NCI-H526 (cell line): ENCODE measurements at places on chromosomes 6 and 20.
A peak's percentile ranks its signal among the peaks of the same experiment; 100 is the strongest.

DNA sequence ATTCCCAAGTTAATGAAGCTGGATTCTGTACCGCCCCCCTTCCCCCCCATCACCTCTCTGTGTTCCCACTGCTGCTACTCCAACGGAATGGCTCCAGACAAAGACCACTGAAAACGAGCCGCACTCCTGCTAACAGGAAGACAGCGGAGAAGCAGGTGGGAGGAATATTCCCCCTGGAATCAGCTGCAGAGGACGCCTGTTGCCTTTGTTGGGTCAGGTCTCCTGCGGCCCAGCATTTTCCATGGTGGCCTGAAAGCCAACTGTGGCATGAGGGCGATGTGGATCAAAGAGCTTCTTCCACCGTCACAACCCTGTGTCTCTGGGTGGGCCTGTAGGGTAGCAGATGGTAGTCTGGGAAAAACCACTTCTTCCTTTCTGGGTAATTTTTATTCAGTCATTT, 16.8 kb downstream of the AAR2 start:
- DNase-seq: no peak

DNA sequence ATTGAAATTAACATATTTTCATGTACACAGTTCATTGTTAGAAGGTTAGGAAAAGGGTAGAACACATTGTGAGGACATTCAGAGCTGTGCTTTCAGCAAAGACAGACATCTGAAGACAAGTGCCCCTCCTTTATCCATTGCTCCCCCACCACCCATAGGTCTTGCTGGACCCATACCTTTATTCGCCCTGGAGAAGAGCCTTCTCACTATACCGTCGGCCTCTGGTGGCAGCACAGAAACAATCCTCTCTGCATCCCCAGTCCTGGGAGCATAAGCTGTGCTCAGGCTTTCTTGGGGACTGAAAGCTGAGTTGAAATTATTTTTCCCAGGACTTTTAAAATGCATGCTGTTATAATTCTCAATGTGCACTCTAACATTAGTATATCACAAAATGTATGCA, 372.3 kb downstream of the EPHA7 start:
- no peak for DNase-seq

- DNase-seq: no peak
Measured at GRCh38 chr20:20755674-20756319, 43.4 kb upstream of the RALGAPA2 start.

- DNase-seq: no peak
Measured at GRCh38 chr6:79208816-79209215, 25.7 kb downstream of the HMGN3 start.

- no peak for DNase-seq
Measured at GRCh38 chr6:161033667-161034066, 42.1 kb downstream of the MAP3K4 start.

DNA sequence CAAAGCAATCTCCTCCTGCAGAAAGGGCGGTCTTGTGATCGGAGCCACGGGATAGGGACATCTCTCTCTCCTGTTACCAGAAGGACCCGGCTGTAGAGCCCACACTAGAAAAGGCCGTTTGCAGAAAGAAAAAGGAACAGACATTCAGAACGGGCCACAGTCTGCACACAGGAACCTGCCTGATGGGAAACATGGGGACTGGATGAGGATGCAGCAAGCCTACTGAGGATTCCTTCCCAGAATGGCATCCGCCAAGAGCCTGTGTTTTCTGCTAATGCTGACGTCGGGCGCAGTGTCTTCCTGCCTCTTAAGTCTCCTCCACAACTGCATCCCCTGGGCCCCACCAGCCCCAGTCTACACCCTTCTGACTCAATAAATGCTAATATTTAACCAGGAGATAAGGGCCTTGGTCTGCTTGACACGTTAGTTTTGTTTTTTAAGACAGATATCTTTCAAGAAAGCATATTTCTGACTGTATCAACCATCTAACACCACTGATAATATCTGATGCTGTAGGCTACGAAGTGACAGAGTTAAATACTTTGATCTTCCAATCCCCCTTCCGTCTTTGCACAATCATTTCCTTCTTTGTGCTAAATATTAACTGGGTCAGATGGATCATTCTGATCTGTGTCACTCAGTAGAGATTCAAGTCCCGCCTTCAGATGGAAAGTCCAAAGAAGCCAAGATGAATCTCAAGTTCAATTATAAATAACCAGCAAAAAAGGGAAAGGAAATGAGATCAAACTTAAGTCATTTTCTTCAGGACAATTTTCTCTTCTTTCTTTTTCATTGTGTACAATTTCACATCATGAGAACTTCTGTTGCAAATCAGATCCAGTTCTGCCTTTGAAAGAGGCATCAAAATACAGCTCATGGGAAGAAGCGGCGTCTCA, 20.7 kb downstream of the FAM50B start:
- DNase-seq: no peak

DNA sequence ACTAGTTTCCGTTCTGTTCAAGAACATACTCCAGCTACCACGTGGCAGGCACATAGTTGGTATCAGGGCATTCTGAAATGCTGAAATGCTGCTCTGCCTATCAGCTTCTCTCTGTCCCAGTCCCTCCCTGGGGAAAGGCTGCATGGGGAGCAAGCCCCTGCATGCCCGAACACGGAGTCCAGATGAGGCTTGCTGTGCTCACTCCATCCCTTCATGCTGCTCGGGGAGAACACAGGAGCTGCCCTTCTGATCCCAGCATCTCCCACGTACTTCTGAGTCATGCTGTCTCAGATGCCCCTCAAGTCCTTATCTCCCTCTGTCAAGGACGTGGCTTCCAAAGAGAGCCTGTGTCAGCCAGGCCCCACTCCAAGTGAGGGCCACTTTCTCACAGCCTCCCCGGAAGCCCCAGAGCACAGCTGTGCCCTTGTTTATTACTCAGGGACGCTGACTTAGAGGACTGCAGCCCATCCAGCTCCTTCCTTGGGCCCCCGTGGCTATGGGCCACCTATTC, 29.4 kb downstream of the THBS2 start:
- no peak for DNase-seq

GRCh38 chr6:51414361-51414760, 595.7 kb downstream of the TFAP2B start:
- no peak for DNase-seq

DNA sequence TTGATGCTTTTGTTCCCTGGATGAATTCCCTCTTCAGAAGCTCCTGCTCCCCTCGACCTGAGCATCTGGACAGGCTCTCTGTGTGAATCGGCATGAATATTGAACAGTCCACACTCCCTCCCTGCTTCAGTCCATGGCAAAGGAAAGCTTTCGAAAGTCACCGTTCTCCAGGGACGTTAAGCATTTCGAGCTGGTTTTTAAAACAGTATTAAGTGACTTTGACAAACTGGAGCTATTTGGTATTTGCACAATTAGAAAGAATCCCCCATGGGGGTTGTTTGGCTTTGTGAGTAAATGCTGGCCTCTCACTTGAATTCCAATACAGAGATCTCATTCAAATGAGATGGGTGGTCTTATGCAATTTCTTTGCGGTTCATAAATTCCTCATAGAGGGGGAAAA, 85.3 kb upstream of the TIAM2 start:
- DNase-seq: no peak

- peak; percentile 35 for DNase-seq
Measured at GRCh38 chr6:166106076-166106686, 61.5 kb downstream of the TBXT start.

- DNase-seq: no peak
Measured at GRCh38 chr6:136566007-136566487, 15.8 kb upstream of the MAP7 start.

DNA sequence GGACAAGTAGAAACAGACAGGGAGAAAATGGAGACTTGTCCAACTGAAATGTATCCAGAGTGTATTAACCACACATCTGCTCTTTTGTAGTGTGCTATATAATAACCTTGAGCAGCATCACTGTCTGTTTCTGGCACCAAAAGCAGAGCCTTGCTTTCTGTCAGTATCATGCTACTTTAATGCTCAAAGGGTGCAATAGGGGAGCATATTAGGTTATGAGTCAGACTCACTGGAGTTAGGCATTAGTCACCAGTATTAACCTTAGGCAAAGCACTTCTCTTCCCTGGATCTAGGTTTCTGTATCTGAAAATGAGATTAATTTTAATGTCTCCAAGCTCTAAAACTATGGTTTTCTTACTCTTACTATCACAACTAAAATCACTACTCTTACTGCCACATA, 280.1 kb downstream of the TFAP2B start:
- DNase-seq: no peak
